ENCODE measurements at places on chromosomes 2 and 18. TPM values are rescaled to one million over a fixed set of nuclear protein-coding genes. Genes with fewer than 3 reads are reported as not detected.

DNA sequence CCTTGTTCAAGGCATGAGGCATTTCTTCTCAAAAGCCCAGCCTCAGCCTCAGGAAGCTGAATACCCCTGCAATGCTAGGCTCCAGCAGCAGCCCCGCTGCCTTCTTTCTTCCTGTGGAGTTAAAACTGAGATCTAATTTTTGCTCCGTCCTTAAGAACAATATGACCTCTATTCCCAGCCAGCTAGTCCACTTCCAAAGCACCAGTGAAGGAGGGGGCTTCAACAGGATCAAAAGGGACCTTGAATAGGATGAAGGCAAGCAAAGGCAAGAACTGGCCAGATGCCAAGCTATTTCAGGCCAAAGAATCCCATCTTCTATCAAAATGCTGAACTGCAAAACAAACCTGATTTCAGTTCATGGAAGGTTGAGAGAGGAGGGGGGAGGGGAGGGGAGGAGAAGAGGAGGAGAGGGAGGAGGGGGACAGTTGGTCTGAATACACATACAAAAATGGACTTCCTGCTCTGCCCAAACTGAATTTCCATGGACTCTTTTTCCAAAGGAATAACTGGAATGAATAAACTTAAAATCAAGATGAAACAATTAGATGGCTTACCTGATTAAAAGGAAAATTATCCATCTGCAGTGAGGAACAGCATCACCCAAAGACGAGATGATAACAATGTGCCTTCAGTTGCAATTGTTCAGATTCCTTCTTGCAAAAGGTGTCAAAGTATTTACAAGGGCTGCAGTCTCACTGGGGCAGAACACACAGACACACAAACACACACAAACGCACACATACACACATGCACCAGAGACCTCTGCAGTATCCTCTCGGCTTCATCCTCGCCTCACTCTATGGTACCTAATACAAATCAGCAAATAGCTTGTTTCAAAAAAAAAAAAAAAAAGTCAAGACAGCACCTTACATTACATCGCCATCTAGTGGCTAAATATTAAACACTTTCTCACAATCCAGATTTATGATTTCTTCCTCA, at the start of gene SCN1A:
Gene SCN1A (minus strand): TSS at position 804 of the 939 bp plus-strand sequence. CDS start 54,399 bp downstream, outside the sequence.
- no peaks in the 10 kb centered on the region for H3K4me1 ChIP-seq
- no peak within 1 kb of the TSS for H3K4me3 ChIP-seq
- no peaks in the 10 kb centered on the region for H3K36me3 ChIP-seq
- no peaks in the 10 kb centered on the region for H3K27me3 ChIP-seq
- no peak within 1 kb of the TSS for H3K27ac ChIP-seq

- no peaks in the 10 kb centered on the region for H3K27me3 ChIP-seq
- peaks cover 11% of the 10 kb centered on the region for H3K4me1 ChIP-seq
- H3K36me3 ChIP-seq: no peaks in the 10 kb centered on the region
- no peak overlapping the region for H3K27ac ChIP-seq
Measured at GRCh38 chr18:74990563-74991081, 218.3 kb downstream of the PTGR3 start.

DNA sequence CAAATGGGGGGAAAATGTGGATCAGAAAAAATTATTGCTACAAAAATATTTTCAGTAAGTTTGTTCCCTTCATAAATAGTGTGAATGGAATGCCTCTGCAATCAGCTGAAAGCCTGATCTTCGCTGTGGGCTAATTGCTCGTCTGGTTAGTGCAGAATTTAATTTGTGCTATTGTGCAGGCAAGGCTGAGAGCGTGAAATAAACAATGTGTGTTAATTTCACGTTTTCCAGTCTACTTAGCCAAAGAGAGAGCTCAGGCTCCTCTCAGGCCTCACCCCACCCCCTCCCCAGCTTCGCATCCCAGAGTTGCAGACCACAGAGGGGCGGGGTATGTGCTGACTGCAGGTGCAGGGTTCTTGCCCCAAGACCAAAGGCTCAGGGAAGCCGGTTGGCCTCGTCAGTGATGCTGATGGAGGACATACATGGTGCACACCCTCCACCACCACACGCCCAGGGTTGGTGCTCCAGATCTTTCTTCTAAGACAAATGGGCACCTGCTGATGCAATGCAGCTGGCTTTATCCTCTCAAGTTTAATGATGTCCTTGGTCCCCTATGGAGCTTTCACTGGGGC, 302.6 kb upstream of the SLC14A2 start:
- no peak overlapping the region for H3K4me3 ChIP-seq
- no peak for DNase-seq
- H3K36me3 ChIP-seq: no peaks in the 10 kb centered on the region
- no peaks in the 10 kb centered on the region for H3K4me1 ChIP-seq

DNA sequence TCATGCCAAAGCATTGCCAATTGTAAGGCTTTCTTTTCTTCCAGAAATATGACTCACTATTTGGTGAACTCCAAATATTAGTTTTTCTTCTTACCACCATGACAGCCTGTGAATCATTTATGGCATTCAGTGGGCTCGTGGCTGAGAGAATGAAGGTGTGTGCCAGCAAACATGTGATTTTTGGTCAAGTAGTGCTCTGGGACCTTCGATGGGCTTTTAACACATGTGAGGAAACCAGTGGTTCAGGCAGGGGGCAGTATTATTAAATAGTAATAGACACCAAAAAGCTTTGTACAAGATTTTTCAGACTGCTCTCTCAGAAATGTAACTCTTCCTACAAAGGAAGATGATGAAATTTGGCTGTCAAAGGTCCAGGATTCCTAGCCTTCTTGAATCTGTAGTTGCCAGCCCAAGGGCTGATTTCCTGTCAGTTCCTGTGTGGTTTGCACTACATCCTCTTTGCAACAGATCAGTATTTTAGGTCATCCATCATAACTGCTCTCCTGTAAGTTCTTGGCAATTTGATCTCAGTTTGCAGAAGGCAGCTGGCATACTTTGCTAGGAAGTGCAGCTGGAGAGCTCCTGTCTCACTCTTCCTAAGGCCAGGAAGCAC, 64.3 kb downstream of the BABAM2 start:
- peaks cover 61% of the 10 kb centered on the region for H3K4me1 ChIP-seq
- no peaks in the 10 kb centered on the region for H3K27me3 ChIP-seq
- H3K4me3 ChIP-seq: no peak overlapping the region

DNA sequence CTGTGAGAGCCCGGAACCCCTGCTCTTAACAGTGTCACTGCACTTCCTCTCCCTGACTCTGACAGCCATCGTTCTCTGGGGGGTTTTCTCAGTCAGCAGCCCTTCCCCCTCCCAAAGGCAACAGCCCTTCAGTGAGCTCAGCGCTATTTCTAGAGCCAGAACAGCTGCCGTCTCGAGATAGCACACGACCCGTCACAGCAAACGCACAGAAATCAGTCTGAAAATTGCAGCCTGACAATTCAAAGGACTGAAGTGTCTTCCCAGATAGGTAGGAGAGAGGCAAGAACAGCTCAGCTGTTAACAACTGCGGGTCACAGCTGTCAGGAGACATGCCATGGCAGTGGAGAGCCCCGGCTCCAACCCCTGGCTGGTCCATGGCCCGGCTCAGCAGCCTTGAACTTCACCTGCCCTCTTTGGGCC, 45.4 kb downstream of the ST8SIA5 start:
- peaks cover 30% of the 10 kb centered on the region for H3K27me3 ChIP-seq
- DNase-seq: no peak
- H3K4me1 ChIP-seq: no peaks in the 10 kb centered on the region

DNA sequence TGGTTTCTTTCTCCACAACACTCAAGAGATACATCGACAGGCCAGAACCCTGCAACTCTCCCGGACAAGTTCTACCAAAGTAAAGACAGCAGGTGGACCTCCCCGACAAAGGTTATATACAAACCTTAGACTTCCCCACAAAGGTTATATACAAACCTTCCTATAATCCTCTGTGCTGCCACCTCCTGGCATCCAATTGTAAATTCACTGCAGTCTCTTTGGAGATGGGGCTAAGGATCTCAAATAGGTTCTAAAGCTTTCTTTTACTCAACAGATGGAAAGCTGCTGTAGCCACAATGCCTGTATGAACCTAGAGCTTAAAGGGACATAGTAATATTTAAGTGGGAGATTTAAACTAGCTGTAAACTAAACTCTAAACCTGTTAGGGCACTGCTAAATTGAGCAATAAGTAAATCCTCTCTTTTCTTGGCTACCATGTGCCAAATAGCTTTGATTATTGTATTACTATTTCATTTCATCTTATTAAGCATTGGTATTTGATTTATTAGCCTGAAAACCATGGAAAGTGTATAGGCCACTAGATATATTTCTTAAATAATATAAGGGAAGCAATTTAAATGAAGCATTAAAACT, 9.8 kb upstream of the MREG start:
- no peaks in the 10 kb centered on the region for H3K27me3 ChIP-seq
- no peak overlapping the region for H3K4me3 ChIP-seq
- DNase-seq: peak; percentile 45
- no peaks in the 10 kb centered on the region for H3K36me3 ChIP-seq
- no peak overlapping the region for H3K27ac ChIP-seq

DNA sequence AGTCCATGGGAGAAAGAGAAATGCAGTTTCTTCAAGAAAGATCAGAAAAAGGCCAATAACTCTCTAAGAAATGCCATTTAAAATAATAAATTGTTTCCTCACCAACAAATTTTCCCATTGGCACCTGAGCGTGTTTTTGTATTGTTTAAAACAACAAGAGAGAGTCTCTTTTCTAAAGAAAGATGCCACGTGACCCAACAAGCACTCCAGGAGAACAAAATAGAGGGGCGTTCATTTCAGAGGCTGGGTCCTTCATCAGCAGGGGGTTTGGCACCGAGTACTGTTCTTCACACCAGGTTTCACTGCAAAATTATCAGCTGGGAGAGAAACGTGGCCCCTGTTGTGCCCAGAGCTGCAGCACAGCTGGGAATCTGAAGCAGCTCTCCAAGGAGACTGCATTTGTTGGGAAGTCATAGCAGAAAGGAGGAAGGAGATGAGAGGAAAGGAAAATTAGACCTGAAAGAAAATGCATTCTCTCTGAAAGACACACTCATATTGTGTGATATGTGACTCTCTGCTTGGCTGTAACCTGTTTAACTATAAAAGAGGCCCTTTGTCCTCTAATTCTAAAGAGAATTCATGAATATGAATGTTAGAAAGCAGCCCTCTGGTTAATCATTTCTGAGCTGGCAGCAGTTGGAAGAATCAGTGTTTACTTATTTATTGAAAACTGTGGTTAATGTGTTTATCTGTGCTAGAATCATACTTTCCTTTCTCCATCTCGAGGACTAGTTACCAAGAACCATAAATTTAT, 205.3 kb upstream of the CDH20 start:
- no peak overlapping the region for H3K4me3 ChIP-seq
- no peak overlapping the region for H3K27ac ChIP-seq
- no peaks in the 10 kb centered on the region for H3K36me3 ChIP-seq
- no peaks in the 10 kb centered on the region for H3K4me1 ChIP-seq
- DNase-seq: no peak
- no peaks in the 10 kb centered on the region for H3K27me3 ChIP-seq

DNA sequence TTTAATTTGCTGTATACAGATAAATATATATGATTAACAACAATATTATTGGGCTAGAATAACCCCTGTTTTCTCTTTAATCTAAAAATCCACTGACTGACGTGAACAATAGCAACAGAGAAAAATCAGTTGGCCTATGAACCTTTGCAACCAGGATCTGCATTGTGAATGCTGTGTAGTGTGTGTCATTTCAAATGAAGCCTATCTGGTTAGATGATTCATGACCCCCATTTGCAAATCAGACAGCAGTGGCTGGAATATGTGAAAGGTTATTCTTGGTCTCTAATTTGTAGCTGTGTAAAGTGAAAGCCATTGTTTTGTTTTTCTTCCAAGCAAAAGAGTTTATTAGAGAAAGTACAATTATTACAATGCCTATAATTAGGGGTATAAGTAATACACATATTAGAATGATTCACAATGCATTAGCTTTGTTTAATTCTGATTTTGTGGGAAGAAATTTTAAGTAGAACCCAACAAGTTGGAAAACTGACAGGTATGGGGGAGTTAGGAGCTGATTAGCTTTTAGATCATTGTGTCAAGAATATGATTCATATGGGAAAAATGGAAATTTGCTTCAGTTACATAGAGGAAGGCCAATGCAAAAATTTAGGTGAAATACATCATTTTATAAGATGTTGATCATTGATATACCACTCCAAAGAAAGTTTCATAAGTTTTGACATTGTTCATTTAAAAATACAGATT, 1362.2 kb upstream of the TMEFF2 start:
- no peaks in the 10 kb centered on the region for H3K4me1 ChIP-seq
- no peak overlapping the region for H3K27ac ChIP-seq
- H3K36me3 ChIP-seq: no peaks in the 10 kb centered on the region
- no peak for DNase-seq
- H3K4me3 ChIP-seq: no peak overlapping the region

GRCh38 chr2:60530660-60531281, 22.7 kb downstream of the BCL11A start:
- no peak overlapping the region for H3K27ac ChIP-seq
- no peak for DNase-seq
- H3K4me3 ChIP-seq: no peak overlapping the region
- no peaks in the 10 kb centered on the region for H3K36me3 ChIP-seq
- H3K27me3 ChIP-seq: peaks cover 97% of the 10 kb centered on the region

GRCh38 chr18:251572-251971, 16.3 kb downstream of the THOC1 start:
- H3K27me3 ChIP-seq: no peaks in the 10 kb centered on the region
- no peak overlapping the region for H3K27ac ChIP-seq
- no peak overlapping the region for H3K4me3 ChIP-seq
- peaks cover 47% of the 10 kb centered on the region for H3K36me3 ChIP-seq

GRCh38 chr2:72576861-72577260, 249.0 kb downstream of the EXOC6B start:
- no peaks in the 10 kb centered on the region for H3K36me3 ChIP-seq
- H3K4me1 ChIP-seq: peaks cover 9% of the 10 kb centered on the region
- H3K4me3 ChIP-seq: no peak overlapping the region
- H3K27me3 ChIP-seq: no peaks in the 10 kb centered on the region

GRCh38 chr2:20579866-20580265, 71.0 kb downstream of the HS1BP3 start:
- peak; percentile 51 for DNase-seq
- no peaks in the 10 kb centered on the region for H3K36me3 ChIP-seq
- H3K27me3 ChIP-seq: no peaks in the 10 kb centered on the region
- H3K4me3 ChIP-seq: no peak overlapping the region
- peaks cover 71% of the 10 kb centered on the region for H3K4me1 ChIP-seq
- H3K27ac ChIP-seq: peak overlapping the region; percentile 94

GRCh38 chr2:240220371-240220770, 79.9 kb upstream of the OTOS start:
- no peak for DNase-seq
- no peaks in the 10 kb centered on the region for H3K36me3 ChIP-seq

- no peaks in the 10 kb centered on the region for H3K36me3 ChIP-seq
- H3K4me3 ChIP-seq: no peak overlapping the region
- peaks cover 32% of the 10 kb centered on the region for H3K4me1 ChIP-seq
- no peak for DNase-seq
Measured at GRCh38 chr2:101400506-101401325, 13.4 kb upstream of the CREG2 start.

GRCh38 chr2:173043897-173044519, 31.6 kb upstream of the MAP3K20 start:
- H3K36me3 ChIP-seq: no peaks in the 10 kb centered on the region
- no peak for DNase-seq

Gene CD226
- total RNA-seq: 0.13 TPM

Gene LIPT1
- 10.3 TPM for total RNA-seq

Gene KCNG2
- not detected for total RNA-seq

Gene RESP18
- total RNA-seq: not detected

Gene CHN1
- total RNA-seq: 14.0 TPM

Gene MTA3
- 89.8 TPM for total RNA-seq

Gene OR6B2
- not detected for total RNA-seq

Gene MEIS1
- total RNA-seq: 9.1 TPM

Data from PC-9 (cell line).